Left ventricle myocardium inferior (tissue), 1 donor: ENCODE measurements at places on chromosomes 7 and 10.

DNA sequence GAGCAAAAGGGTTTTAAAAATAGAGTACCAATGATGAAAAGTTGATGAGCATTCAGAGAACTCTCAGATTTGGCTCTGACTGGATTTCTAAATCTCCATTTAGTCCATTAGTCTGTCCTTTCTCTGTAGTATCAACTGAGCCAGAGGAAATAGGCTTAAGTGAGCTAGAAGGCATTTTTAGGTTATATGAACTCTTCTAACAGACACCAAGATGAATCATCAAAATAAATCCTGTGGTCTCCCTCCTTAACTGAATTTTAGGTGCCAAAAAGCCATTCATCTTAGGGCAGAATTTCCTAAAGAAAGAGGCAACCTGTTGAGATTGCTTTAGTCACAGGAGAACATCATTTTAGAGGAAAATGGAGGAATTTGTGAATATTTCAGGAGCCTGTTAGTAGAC is 305.1 kb downstream of the AUTS2 start:
- DNase-seq = no peak

DNA sequence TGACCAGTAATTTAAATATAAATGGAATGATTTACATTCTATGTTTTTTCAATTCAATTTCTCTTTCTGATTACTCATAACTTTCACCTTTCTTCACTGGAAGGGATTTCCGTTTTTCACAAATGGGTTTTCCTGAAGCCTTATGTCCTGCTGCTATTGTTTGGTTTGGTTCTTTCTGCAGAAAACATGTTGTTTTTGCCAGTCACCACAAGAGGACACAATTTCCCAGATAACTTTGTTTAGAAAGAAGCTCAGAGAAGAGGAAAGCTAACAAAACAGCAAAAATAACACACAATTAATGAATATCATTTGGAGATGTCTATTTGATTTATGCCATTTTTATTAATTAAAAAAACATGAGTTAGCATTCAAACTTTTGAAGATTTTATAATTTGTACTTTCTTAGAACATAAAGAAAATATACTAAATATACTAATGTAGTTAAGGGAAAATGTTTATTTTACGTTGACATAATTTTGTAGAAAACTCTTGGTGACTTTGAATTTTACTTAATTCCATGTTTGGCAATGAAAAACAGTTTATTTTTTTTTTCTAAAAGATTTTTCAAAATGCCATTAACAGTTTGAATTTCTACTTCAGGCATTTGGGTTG is 4.6 kb upstream of the TWIST1 start:
- DNase-seq = no peak

- DNase-seq = no peak
Observed at GRCh38 chr7:85150624-85151023, 36.2 kb downstream of the SEMA3D start.

DNA sequence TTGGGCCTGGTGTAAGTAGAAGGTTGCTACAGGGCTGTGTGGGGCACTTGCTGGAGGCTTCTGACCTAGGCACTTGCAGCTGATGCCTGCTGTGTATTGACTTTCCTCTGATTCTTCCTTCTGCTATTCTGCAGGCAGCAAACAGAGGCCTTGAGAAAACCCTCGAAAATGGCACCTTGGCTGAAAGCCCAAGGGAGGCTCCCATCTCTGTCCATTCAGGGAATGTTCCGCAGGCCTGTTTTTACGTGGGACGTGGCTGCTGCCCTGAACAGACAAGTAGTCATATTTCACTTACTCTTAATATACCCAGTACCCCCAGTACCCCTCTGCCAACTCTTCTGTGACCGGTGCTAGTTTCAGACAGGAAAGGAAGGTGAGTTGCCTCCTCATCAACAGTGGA is 664.7 kb downstream of the INHBA start:
- DNase-seq = no peak

GRCh38 chr10:123945325-123945920 is 53.8 kb upstream of the CPXM2 start:
- DNase-seq = no peak

GRCh38 chr7:6654113-6654841 is 17.2 kb downstream of the ZNF316 start:
- no peak for DNase-seq

DNA sequence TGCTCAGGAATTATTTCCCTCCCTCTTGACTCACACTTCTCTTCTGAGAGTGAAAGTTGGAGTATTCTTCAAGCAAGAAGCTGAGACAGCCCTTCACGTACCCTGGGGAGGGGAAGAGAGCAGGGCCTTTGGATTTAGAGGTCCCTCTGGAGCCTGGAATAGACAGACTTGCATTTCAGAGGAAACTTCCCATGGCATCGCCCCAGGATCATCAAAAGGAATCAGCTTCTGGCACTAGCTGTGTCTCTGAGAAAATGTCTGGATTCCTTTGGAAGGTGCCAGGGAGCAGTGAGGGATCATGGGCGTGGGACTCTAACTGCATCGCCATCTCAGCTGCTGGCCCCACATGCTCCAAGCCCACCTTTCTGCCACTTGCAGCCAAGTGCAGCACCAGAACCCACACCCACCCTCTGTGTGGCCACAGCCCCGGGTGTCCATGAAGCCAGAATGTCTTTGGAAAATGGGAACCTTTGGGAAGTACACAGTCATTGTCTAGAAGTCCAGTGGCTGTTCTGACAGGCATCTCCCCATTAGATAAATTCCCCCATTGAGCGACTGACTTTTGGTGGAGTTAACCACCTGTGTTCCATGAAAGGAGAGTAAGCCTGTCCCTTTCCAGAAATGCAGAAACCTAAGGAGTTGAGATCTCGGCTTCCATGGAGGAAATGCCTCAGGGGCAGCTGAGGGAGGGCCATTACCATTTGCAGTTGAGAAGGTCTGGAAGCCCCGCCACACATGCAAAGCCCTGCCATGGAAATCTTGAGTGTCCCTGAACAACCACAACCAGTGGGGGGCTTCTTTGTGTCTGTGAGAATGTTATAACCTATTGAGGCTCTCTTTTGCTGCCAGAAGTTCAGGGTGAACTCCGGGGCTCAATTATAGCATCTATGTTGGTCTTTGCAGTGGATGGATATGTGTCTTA is 57.8 kb upstream of the GDF10 start:
- no peak for DNase-seq

- DNase-seq = no peak
Observed at GRCh38 chr10:114771749-114772148, 49.8 kb upstream of the FHIP2A start.

DNA sequence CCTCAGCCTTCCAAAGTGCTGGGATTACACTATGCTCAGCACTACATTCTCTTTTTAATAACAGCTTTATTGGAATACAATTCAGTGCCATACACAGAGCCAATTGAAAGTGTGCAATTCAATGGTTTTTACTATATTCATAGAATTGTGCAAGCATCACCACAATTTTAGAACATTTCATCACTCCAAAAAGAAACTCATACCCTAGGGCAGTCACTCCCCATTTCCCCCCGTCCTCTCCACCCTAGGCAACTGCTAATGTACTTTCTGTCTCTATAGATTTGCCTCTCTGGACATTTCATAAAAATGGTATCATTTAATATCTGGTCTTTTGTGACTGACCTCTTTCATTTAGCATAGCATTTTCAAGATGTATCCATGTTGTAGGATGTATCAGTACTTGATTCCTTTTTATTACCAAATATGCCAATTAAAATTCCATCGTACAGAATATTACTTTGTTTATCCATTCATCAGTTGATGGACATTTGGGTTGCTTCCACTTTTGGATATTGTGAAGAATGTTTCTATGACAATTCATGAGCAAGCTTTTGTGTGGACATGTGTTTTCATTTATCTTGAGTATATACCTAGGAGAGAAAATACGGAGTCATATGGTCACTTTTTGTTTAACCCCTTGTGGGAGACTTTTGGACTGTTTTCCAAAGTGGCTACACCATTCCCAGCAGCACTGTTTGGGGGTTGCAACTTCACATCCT is 6.3 kb upstream of the XPNPEP1 start:
- no peak for DNase-seq

GRCh38 chr7:135971366-135971725 is 5.8 kb downstream of the MTPN start:
- no peak for DNase-seq
